ENCODE measurements at places on chromosomes 2 and 18.

GRCh38 chr2:101348883-101349282 lies 38.4 kb downstream of the CREG2 start:
- DNase-seq: no peak

DNA sequence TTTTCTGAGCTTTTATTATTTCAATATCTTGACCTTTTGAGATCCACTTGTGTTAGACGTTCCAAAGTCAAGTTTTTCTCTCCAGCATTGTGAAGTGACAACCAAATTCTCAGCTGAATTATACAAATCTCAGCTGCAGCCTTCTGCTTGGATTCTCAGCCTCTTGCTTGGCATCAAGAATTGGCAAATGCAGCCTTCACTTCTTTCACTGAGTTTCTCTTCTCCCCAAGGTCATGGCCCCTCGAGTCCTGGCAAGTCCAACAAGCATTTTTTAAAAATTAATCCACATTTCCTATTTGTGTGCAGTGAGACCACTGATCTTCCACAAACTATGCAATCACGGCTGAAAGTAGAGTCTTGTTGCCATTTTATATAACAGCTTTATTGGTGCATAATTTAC lies 23.4 kb upstream of the SMIM21 start:
- no peak for DNase-seq

GRCh38 chr2:60470340-60470739 lies 83.1 kb downstream of the BCL11A start:
- no peak for DNase-seq

- DNase-seq: no peak
Observed at GRCh38 chr2:175195012-175195411, 13.5 kb upstream of the ATP5MC3 start.

DNA sequence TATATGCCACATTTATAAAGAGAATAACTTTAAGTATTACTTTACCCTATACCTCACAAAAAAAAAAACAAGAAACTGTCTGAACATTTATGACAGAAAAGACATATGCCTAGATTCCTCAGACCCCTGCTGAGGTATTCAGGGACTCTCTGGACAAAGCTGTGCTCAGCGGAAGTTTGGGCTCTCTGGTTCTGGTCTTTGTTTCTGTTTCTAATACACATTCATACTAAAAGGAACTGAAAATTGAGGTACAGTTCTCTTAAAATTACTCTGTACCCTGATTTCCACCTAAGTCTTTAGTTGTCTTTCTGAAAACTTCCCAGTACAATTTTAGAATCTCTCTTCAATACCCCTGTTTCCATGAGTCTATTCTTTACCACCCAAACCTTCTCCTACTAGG lies 160.3 kb downstream of the IKZF2 start:
- no peak for DNase-seq

- DNase-seq: no peak
Observed at GRCh38 chr2:219525533-219526232, 11.4 kb downstream of the ASIC4 start.

DNA sequence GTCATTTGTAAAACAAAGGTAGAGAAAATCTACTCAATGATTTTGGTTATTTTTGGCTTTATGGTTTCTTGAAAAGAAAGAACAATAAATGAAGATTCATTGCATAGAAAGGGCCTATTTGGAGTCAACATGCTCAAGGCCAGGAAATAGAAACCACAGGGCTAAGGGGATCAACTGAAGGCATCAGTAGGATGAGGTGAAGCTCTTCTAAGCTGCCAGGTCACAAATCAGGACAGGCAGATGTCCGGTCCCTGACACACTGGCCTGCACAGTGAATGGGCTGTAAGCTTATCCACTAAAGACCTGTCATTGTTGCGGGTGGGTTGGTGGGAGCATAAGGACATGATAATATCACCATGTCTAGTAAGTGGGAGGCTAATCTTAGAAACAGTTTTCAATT lies 31.6 kb upstream of the RNF138 start:
- DNase-seq: no peak

DNA sequence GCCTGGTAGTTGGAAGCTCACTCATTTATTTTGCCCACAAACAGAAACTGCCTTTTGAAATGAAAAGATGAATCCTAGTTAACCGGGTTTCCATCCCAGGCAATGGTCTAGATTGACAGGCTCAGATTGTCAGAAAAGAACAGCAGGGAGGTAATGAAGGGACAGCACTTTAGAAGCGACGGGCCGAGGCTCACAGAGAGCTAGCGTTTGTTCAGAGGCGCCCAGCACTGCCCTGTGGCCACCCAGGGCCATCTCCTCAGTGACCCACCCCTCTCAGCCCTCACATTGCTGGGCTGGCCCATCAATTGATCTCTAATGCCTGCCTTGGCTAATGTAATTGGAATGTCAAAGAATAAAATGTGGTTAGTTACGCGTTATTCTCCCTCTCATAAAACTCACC lies 304.8 kb downstream of the CDCA7 start:
- DNase-seq: no peak

GRCh38 chr2:21268878-21269224 lies 145.1 kb downstream of the TDRD15 start:
- DNase-seq: no peak

- no peak for DNase-seq
Observed at GRCh38 chr18:37665346-37665745, 99.7 kb upstream of the CELF4 start.

DNA sequence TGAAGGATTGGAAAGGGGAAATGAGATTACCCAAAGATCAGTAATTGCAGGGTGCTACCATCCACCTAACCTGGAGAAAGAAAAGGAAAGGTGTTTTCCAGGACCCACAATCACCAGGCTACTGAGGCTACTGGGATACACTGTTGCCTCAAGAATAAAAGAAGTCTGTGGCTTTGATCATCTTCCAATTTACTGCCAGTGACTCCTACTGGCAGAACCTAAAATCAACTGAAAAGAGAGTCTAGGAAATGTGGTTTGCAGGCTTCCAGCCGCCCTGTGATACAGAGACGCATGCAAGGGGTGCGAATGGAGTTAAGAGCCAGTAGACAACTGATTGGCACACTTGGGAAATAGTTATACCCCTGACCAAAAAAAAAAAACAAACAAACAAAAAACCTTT lies 16.6 kb upstream of the TTL start:
- no peak for DNase-seq

GRCh38 chr18:50232419-50232818 lies 33.9 kb downstream of the CFAP53 start:
- no peak for DNase-seq

GRCh38 chr18:26386002-26386401 lies 159.8 kb downstream of the TAF4B start:
- no peak for DNase-seq

Measured in cortex of kidney (tissue), 1 donor.